ENCODE measurements at places on chromosomes 3 and 15.
A peak's percentile ranks its signal among the peaks of the same experiment; 100 is the strongest.

DNA sequence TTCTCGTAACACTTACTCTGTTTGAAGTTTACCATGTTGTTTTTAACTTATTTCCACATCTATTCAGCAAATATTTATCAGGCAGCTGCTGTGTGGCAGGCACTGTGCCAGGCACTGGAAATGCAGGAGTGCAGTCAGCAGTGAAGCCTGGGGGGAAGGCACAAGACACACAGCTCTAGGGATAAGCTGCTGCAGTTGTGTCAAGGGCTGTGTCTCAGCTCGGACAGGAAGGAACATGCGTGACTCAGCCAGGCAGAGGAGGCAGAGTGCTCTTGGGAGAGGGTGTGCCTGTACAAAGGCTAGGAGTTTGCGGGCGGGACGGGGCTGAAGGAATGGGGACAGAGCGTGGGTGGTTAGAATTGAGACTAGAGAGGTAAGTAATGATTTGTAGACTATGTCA is 24.7 kb downstream of the LYSMD4 start:
- DNase-seq = no peak

DNA sequence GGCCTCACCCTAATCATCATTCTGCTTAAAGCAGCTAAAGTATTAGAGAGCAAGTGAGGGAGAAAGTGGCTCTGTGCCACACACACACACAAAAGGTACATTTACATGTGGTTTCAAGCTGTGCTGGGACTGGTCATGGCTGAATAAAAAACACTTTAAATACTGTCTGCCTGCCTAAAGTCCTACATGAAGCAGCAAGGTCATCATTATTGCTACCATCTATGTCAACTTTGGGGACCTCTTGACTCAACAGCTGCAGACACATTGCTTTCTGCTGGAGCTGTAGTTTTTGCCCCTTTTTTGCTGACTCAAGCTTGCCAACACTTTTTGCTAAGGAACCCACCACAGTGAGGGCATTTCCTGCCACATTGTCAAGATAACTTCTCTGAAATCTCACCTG is 1237.9 kb downstream of the ROBO2 start:
- no peak for DNase-seq

DNA sequence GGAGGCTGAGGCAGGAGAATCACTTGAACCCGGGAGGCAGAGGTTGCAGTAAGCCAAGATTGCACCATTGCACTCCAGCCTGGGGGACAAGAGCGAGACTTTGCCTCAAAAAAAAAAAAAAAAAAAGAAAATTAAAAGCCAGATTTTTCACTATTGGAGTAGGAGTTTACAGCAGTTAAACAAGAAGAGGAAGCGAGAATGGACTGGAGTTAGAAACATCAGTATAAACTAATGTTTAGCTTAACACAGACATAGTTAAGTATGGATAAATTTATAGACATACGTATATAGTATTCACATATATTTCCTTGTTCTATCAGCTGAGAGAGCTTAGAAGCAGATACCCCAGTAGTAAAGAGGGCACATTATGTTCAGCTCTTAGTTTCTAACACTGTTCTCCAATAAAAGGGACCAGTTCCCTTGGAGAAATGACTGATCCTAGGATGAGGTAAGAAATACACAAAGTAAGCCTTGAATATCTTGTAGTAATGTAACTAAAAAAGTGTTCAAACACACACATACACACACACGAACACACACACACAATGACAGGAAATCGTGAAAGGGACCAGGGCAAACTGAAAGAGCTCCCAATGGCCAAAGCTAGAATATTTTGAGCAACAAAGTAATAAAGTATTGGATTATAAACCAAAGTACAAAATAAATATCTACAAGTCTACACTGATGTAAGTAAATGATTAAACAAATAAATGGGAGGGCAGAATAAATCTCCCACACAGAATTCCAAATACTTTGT is 25.1 kb downstream of the PIK3CB start:
- no peak for DNase-seq

- no peak for DNase-seq
Measured at GRCh38 chr3:99875581-99875928, 57.9 kb downstream of the CMSS1 start.

DNA sequence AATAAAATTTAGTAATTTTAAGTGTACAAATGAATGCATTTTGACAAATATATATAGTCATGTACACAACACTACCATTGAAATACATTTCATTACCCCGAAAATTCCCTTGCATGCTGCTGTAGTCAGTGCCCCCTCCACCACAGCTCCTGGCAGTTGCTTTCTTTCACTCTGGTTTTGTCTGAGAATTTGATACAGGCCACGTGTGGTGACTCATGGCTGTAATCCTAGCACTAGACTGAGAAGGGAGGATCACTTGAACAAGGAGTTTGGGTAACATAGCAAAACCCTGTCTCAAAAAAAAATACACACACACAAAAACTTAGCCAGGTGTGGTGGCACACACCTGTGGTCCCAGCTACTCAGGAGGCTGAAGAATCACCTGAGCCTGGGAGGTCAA is 65.4 kb downstream of the TFRC start:
- no peak for DNase-seq

DNA sequence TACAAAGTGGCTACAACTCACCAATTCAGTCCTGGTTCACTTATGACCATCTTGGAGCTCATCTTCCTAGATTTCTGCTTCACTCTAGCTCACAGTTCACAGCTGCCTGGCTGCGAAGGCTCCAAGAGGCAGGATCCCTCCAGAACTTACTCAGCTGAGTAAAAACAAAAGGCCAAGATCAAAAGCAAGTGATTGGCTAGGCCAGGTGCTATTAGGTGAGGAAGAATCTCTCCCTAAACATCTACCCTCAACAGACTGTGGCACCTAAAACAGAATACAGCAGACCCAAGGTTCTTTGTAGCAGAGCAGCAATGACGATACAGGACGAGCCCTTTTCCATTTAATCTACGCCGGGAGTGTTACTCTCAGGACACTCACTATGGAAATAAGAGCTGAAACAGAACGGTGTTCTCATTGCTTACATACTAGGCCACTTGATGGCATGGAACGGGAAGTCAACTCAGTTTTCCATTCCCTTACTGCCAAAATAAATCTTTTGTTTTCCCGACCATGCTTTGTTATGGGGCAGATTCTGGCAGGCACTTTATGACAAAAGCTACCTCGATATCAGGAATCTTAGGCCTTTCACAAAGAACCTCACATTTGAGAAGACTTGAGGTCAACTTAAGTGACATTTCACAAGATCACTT is 901 bp downstream of the ICE2 start:
- no peak for DNase-seq

DNA sequence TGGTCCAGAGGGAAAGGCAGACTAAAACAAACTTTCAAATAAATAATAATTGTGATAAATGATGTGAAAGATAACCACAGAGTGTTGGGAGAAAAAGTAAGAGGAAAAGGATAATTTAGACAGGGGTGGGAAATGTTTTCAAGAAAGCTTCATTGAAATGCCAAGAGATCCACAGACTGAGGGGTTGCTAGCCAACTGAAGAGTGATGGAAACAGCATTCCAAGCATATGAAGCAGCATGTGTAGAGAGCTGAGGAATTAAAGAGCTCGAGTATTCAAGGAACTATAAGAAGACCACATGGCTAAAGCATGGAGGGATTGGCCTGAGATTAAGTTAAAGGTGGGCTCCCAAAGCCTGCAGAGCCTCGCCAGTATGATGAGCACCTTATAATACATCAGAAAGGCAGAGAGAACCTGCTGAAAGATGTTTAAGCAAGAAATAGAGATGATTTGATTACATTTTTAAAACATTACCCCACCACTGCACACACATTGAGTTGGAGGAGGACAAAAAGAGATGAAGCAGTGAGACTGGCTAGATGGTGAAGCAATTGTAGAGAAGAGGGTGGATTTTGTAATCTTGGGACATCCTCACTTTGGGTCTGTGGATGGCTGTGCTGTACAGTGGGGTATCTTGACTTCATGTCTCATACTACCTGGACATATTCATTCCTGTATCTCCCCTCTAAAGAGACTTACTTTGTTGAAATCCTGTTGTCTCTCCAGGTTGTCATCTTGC is 100.8 kb downstream of the STAC start:
- no peak for DNase-seq

DNA sequence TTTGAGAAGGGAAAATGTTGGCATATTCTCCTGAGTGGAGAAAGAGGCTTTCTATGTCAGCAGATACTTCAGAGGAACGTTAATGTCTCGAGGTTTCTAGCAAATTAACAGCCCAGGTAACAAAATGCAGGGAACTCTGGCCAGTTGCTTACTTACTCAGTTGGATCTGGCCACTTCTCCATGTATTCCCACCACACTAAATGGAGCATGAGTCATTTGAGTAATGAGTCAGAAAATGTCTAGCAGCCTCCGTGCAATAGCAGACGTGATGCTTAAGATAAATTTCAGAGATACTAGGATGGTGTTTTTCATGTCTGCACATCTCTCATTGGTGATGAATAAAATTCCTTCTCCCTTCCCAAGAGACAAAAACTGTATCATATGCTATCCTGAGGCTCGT is 671.5 kb downstream of the FHIT start:
- no peak for DNase-seq

DNA sequence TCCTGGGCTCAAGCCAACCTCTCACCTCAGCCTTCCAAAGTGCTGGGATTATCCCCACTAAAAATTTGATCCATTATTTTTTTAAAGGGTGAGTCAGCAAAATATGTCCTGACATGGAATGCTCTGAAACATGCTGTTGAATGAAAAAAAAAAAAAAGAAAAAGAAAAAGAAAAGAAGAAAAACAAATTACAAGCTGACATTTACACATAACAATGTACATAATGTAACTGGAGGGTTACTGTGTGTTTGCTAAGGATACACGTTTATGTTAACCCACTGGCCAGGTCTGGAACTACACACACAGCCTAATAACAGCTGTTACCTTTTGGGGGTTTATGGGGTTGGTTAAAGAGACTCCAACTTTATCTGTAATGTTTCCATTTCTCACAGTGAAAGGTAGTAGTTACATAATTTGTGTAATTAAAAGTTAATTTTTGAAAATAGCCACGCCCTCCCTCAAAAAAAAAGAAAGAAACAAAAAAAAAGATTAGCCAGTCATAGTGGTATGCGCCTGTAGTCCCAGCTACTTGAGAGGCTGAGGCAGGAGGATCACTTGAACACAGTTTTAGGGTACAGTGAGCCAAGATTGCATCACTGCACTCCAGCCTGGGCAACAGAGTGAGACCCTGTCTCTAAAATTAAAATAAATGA is 3.1 kb upstream of the MESP2 start:
- DNase-seq = no peak

DNA sequence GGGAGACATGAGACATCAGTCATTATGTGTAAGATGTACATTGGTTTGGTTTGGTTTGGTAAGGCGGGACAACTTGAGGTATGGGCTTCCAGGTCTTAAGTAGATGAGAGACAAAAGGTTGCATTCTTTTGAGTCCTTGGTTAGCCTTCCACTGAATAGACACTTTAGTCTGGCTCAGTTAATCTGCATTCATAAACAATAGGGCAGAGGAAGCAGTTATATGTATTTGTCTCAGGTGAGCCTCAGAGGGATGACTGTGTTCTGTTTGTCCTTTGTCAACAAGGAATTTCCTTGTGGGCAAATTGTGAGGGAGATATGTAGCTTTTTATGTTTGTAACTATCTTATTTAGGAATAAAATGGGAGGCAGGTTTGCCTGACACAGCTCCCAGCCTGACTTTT is 50.4 kb downstream of the TCF12 start:
- no peak for DNase-seq

- DNase-seq = no peak
Measured at GRCh38 chr15:42845581-42845980, 75.0 kb downstream of the TTBK2 start.

- peak; percentile 69 for DNase-seq
Measured at GRCh38 chr15:51192521-51193280, 98.0 kb upstream of the TNFAIP8L3 start.

- DNase-seq = no peak
Measured at GRCh38 chr3:11211531-11212298, 57.4 kb downstream of the HRH1 start.

- DNase-seq = no peak
Measured at GRCh38 chr3:73041537-73041936, 19.9 kb upstream of the EBLN2 start.

GRCh38 chr3:175336406-175337133 is 477.4 kb downstream of the NAALADL2 start:
- no peak for DNase-seq

DNA sequence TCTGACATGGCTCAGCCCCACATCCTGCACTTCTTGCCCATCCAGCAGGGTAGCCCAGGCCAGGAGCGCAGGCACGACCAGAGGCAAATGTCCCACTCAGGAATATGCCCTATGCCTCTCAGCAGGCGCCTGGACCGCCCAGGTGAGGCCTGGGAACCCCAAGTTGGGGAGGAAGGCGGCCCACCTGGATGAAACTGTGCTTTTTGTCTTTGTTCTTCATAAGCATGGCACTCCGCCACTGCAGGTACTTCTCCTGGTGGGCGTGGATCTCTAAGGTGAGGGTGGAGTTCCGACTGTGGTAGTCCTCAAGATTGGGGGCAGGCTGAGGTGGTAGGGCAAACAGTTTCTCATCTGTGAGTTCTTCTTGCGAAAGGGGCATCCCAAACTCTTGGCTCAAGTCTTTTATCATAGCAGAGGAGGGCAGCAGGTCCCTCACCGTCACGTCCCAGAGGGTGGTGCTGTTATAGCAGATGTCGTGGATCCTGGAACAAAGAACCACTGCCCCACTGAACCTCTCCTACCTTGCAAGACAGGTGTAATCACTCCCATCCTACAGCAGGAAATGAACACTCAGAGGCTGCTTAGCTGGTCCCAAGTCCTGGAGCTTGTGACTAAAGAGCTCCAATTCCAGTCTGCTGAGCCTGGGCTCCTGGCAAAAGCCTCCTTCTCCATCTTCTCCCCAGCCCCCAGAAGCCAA is 53.2 kb downstream of the ACAD9 start:
- no peak for DNase-seq

DNA sequence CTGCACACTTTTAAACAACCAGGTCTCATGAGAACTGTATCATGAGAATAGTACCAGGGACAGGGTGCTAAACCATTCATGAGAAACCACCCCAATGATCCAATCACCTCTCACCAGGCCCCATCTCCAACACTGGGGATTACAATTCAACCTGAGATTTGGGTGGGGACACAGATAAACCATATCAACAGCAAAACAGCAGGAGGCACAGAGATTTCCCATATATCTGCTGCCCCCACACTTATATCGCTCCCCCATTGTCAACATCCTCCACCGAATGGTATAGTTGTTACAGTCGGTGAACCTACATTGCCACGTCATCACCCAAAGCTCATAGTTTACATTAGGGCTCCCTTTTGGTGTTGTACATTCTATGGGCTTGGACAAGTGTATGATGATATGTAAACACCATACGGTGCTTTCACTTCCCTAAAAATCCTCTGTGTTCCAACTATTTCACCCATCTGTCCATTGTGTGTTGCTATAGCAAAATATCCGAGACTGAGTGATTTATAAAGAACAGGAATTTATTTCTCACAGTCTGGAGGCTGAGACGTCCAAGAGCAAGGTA is 224.8 kb downstream of the FAM43A start:
- DNase-seq = no peak

Data from stimulated activated CD8-positive, alpha-beta memory T cell treated with anti-CD3 and anti-CD28 coated beads, Interleukin-7, amount 100 ng/mL, for 24 hours (primary cell).